Endodermal cell (in vitro differentiated cells): ENCODE measurements at places on chromosomes 5 and 9. TPM values are rescaled to one million over a fixed set of nuclear protein-coding genes. Genes with fewer than 3 reads are reported as not detected.

DNA sequence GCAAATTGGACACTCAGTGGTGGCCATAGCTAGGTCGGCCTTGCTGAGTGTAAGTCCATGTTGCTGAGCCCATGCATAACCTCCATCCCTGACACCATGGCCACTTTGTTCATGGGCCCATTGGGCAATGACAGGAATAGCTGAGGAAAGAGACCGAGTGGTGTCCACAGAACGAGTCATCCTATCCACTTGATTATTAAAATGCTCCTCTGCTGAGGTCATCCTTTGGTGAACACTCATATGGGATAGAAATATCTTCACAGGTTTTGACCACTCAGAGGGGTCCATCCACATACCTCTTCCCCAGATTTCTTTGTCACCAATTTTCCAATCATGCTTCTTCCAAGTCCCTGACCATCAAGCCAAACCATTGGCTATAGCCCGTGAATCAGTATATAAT is 63.6 kb downstream of the PPIC start:
- no peaks in the 10 kb centered on the region for H3K27me3 ChIP-seq
- no peak overlapping the region for H3K27ac ChIP-seq
- DNase-seq: no peak
- no peaks in the 10 kb centered on the region for H3K4me1 ChIP-seq
- H3K36me3 ChIP-seq: no peaks in the 10 kb centered on the region

- H3K27me3 ChIP-seq: no peaks in the 10 kb centered on the region
- no peak for DNase-seq
- peaks cover 3% of the 10 kb centered on the region for H3K4me1 ChIP-seq
- no peaks in the 10 kb centered on the region for H3K36me3 ChIP-seq
- H3K27ac ChIP-seq: no peak overlapping the region
Observed at GRCh38 chr9:15140051-15140450, 167.0 kb downstream of the TTC39B start.

DNA sequence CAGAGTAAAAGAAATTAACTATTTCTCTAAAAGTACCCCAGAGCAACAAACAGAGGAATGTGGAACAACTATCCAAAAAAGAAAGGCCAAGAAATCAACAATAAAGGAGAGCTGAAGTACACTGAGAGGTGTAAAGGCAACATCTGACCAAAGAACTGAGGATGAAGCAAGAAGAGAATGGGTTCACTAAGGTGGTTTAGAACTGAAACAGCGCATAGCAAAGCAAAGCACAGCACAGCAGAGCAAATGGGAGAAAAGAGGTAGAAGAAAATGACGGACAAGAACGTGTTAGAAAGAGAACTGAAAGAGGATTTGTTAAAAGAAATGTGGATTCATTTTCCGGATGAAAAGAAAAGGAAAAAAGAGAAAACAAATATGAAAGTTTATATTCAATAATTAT is 25.8 kb downstream of the RFX3 start:
- no peaks in the 10 kb centered on the region for H3K36me3 ChIP-seq
- peak overlapping the region; percentile 76 for H3K27ac ChIP-seq
- H3K4me3 ChIP-seq: no peak overlapping the region
- H3K27me3 ChIP-seq: no peaks in the 10 kb centered on the region
- no peaks in the 10 kb centered on the region for H3K4me1 ChIP-seq

- no peak overlapping the region for H3K27ac ChIP-seq
- no peaks in the 10 kb centered on the region for H3K27me3 ChIP-seq
- H3K4me1 ChIP-seq: peaks cover 5% of the 10 kb centered on the region
- H3K4me3 ChIP-seq: no peak overlapping the region
- no peaks in the 10 kb centered on the region for H3K36me3 ChIP-seq
Observed at GRCh38 chr9:134366223-134367031, 40.2 kb downstream of the RXRA start.

GRCh38 chr9:133880136-133880535 is 112.0 kb downstream of the VAV2 start:
- no peak for DNase-seq
- no peak overlapping the region for H3K4me3 ChIP-seq
- no peak overlapping the region for H3K27ac ChIP-seq
- H3K4me1 ChIP-seq: no peaks in the 10 kb centered on the region
- no peaks in the 10 kb centered on the region for H3K27me3 ChIP-seq
- no peaks in the 10 kb centered on the region for H3K36me3 ChIP-seq

DNA sequence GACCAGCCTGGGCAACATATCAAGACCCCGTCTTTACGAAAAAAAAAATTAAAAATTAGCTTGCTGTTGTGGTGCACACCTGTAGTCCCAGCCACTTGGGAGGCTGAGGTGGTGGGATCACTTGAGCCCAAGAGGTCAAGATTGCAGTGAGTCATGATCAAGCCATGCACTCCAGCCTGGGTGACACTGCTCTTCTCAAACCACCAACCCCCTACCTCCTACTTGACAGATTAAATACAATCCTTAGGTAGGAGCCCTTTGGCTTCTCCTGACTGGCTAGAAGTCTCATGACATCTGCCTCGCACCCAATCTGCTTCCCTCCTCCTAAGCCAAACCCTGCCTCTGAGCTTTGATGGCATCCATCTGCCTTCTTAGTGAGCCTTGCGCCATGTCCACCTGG is 11.6 kb upstream of the FBP1 start:
- no peaks in the 10 kb centered on the region for H3K4me1 ChIP-seq
- no peak overlapping the region for H3K4me3 ChIP-seq
- no peak overlapping the region for H3K27ac ChIP-seq
- DNase-seq: no peak

SLC27A6 gene
- total RNA-seq: 4.2 to 7.2 TPM (median 6.9 TPM) in 3 replicates

LCN15 gene
- 1.2 to 1.3 TPM (median 1.2 TPM) in 3 replicates for total RNA-seq

CCL21 gene
- total RNA-seq: not detected in 3 replicates
